ENCODE measurements at places on chromosomes 3 and 15.

DNA sequence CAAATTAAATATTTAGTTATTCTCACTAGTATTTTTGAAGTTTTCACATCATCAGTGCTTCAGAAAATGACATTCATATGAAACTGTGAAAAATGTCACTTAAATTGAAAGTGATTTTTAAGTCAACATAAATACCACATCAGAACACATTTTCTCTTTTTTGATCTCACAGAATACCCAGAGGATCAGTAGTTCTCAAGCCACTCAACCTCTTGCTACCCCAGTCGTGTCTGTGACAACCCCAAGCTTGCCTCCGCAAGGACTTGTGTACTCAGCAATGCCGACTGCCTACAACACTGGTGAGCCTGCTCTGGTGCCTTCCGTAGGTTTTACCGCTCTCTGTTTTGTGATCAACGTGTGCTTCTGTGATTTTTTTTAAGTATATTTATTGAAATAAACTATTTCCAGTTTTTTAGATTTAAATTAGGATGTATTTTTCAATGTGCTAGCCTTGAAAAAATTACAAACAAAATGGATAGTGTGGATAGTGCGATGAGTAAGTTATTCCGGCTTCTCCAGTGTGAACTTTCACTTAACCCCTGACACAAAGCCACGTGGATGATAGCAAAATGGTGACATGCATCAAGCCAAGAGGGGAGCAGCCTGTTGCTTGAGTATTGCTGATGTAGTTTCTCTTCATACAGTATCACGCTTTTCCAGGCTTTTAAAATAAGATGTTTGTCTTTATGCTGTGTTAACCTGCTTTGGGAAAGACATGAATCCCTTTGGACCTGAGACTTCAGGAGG is 26.5 kb downstream of the LYSMD4 start:
- DNase-seq: no peak

- DNase-seq: no peak
These were observed 41.3 kb downstream of the CDAN1 start for GRCh38 chr15:42695527-42696071.

GRCh38 chr3:39343076-39343717 is 13.7 kb downstream of the CCR8 start:
- no peak for DNase-seq

- no peak for DNase-seq
These were observed 911 bp upstream of the AZI2 start for GRCh38 chr3:28349469-28350000.

DNA sequence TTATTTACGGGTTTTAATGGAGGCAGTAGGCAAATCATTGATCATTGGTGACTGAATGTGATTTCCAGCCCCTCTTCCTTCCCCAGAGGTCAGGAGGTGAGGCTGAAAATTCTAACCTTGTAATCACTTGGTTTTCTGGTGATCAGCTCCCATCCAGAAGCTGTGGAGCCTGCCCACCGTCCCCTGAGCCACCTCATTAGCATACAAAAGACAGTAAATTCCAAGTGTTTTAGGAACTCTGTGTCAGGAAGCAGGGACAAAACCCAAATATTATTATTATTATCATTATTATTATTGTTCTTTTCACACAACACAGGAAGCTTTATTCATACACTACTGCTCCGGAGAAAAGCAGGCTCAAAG is 18.2 kb downstream of the FOXB1 start:
- no peak for DNase-seq
